CD4-positive, alpha-beta T cell treated with Interleukin-15 for 1 hour (primary cell): ENCODE measurements at places on chromosomes 12 and 14.

GRCh38 chr14:57816568-57817284 lies 49.2 kb downstream of the SLC35F4 start:
- no peak for DNase-seq

DNA sequence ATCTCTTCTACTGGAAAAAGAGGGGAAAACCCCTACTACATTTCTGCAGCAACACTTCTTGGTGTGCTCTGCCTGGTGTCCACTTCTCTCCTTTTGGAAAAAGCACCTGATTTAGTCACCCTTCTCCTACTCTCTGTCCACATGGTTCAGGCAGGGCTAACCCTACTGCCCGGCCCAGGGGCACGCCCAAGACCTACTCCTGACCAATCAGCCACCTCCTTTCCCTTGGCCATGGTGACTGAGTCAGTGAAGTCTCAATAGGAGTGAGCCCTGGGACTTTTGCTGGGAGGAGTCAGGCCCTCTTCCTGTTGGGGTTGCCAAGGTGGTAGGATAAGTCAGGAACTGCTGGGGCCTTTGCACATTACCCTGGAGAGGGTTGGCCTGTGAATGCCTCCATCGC lies 52.5 kb upstream of the MYL2 start:
- no peak for DNase-seq

DNA sequence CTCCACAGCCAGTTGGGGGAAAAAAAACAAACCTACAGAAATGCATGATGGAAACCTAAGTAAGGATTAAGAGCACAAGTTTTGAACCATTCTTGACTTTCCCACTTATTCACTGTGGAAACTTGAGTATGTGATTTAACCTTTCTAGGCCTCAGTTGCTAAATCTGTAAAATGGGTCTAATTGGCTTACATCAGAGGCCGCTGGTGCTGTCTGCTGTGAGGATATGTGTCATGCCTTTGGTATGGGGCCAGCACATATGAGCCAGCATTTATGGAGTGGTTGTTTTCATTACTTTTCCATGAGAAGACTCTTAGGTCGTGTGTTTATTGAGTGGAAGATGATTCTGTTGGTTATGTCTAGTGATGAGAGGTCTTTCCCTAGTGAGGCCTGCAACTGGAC lies 102.4 kb downstream of the ESR2 start:
- no peak for DNase-seq

DNA sequence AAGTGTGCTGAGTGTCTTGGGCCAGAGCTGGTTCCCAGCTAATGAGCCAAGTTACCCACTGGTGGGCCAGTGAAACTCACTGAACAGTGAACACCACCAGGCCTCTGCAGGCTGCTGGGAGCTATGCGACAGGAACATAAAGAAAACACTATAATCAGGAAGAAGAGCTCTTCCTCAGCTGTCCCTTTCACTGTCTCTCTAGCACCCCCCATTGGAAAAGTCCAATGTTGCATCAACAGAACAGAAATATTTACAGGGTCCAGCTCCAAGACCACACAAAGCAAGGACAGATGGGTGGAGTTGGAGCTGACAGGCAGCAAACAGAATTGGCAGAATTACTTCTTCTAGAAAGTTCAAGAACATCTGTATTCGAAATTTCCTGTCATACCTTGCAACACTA lies 903.6 kb upstream of the TMEM132C start:
- DNase-seq, result no peak

DNA sequence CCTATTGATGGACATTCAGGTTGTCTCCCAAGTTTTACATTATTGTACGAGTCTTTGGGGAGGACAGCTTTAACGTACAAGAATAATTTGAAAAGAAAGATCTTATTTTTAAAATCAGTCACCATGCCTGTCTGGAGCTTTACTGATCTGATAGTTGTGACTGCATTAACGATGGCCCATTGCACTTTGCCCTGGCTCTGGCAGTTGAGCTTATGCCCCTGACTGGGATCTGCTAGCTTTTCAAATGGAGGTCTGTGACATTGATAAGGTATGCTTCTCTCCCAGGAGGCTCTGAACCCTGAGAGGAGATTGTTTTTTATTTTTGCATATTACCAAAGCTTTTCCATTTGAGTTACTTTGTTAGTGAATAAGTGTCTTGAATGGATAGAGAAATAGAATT lies 17.9 kb upstream of the RAB3IP start:
- DNase-seq, result no peak

DNA sequence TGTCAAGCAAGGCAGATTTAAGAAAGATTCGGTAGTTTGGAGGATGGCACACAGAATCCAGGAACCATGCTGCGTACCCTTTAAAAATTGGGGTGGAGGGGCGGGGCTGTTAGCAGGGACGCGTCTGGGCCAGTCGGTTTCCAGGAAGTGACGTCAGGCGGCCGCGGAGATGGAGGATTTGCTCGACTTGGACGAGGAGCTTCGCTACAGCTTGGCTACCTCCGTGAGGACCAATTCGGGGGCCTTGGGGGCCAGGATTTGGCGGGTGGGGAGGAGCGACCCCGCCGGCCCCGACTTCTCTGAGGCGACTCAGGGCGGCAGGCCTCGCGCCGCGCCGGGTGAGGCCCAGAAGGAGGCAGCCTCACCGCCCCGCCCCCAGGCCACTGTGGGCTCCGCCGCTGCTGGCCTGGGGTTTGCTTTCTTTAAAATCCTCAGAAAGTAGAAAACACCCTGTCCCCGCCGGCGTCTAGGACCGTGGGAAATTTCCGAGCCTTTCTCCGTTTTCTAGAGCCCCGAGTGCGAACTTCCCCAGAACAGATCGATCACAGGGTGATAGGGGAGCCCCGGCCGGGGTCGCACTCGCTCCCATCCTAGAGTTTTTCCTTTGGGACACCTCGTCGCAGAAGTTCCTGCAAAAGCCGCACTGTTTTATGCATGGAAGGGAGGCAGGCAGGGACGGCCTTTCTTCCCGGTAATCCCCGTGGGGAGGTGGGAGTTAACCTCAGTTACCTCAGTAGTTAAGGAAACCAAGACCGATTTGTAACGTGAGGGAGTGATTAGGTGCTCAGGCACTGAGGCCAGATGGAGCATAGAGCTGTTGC lies at the start of gene IFT43:
IFT43 (plus strand) TSS at position 146 of the 821 bp plus-strand sequence; CDS start at position 170, 24 bp downstream.
- DNase-seq, result peak; percentile 88

- no peak for DNase-seq
Observed at GRCh38 chr12:3191450-3191849, 114.3 kb downstream of the TSPAN9 start.

DNA sequence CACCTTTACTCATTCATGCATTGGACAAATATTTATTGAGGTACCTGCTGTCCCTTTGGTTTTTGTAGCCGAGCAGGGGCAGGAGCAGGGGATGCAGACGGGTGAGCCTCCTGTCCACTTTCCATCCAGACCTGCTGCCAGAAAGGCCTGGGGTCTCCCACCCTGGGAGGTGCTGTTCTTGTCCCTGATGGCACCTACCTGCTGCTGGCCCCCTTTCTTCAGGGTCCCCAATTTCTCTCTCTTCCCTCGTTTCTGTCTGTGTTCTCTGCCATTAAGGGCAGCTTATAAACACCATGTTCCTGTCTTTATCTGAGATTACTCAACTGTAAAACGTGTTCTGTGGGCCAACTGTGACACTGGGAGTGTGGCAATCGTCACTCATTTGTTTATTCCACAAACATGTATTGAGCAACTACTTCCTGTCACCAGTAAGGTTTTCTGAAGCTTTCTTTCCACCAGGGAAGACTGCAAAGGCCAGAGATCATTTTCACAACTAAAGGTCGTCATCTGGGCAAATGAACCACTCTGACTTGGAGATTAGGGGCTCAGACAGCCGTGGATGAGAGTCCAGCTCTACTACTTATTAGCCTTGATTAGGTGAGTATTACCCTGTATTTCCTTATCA lies at the start of gene HAL:
HAL (minus strand) TSS at position 311 of the 625 bp plus-strand sequence. CDS start 434 bp downstream, outside the sequence.
- DNase-seq, result peak; percentile 33

- DNase-seq, result no peak
Observed at GRCh38 chr14:87894920-87895319, 98.1 kb downstream of the GALC start.

DNA sequence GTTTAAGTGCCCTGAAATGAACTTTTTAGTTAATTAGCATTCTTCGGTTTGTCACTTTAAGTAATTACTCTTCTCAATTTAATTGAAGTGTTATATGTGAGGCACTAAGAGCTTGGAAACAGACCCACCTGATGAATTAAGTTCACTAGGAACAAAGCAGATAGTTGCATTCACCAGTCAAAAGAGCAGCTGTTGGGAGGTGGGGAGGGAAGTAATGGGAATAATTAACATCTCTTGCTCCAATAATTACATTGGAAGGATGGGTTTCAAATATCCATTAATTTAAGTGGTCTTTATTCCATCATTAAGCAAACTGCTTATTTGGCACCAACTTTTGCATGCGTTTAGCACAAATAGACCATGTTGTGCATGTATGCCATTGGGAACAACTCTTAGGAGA lies 667.2 kb downstream of the GALC start:
- DNase-seq, result no peak

DNA sequence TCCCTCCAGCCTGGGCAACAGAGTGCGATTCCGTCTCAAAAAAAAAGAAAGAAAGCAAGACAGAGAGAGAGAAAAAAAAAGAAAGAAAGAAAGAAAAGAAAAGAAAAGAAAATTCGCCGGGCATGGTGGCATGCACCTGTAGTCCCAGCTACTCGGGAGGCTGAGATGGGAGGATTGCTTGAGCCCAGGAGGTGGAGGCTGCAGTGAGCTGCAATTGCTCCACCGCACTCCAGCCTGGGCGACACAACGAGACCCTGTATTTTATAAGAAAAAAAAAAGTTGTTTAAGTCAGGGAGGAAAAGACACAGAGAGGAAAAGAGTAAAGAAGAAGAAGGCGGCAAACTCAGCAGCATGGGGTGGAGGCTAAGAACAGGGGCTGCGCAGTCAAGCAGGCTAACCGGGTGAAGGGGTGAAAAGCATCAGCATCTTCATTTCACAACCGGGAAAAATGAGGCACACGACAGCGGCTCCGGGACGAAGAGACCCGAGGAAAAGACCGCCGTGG lies 557 bp upstream of the FICD start:
- no peak for DNase-seq

- no peak for DNase-seq
Observed at GRCh38 chr12:129552996-129553750, 350.7 kb downstream of the TMEM132D start.

DNA sequence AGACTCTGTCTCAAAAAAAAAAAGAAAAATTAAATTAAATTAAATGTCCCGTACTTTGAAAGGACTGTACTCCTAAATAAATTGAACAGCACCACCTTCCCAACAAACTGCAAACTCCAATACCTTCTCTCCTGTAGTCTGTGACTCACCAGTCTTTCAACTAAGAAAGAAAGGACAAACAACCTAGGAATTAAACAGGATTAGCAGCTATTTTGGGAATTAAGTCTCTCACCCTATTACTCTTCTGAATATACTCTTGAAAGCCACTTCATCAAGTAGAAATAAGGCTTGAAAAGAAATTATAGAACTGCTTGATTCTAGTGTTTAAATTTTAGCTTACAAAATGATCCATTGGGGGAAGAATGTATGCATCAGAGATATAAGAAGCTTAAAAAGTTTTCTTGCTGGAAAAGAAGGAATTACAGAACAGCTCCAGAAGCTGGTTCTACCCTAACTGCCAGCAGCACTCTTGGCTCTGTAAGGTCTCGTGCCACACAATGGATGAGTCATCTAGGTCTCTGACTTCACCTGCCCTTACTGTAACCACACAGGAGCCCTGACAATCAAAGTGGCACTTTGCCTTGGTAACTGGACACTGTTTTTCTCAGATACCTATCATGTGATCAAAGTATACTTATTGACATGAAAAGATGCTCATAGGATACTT lies 57.0 kb upstream of the CERS5 start:
- peak; percentile 23 for DNase-seq

DNA sequence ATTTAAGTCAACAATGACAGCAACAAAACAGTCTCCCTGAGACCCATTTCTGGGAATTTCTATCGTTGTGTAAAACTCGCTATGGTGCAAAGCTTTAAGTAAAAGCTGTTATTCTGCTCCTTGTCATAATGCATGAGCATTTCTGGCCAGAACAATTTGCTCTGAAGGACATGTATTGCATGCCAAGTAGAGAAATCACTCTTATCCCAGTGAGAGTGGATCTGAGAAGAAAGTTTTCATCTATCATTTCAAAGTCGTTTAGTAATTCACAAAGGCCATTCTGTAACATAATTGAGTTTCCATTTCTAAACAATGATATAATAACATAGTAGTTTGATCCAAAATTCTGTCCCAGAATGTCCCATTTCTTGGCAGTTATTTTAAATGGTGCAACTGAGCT lies 86.6 kb downstream of the TBC1D30 start:
- DNase-seq, result no peak

DNA sequence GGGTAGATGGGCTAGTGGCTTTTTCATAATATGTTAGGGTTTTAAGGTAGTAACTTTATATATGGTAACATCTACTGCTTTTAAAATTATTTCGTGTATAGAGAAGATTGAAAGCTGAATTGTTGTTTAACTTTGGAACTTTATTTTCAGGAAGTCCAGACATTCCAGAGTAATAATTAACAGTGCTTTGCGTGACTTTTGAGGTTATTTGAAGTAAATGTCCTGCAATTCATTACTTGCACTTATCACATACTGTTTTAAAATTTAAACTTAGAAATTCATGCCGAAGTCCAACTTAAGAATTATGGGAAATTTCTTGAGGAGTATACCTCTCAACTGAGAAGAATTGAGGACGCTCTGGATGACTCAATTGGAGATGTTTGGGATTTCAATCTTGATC lies 3.3 kb downstream of the WASHC4 start:
- DNase-seq, result no peak

DNA sequence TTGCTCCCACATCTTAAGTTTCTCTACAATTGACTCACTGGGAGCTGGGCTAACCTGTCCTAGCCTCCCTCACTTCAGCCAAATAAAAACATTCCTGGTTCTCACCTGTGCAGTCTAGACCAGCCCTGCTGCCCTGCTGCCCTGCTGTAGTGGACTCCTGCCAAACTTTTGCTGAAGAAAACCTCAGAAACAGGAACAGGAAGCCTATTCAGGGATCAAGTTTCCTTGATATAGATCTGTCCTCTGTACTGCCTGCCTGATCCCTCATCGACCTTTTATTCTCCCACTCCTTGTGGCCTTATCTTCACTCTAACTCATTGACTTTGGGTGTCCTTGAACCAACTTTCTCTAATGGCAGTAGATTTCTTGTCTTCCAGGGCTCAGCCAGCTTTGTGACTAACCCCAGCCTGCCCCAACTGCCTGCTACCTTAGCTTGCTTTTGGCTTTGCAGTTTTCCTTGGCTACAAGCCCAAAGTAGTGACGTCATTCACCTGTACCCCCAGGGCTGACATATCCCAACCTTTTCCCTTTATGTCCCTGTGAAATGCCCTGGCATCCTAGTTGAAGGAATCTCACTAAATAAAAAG lies 234.8 kb downstream of the DUSP6 start:
- DNase-seq, result no peak

DNA sequence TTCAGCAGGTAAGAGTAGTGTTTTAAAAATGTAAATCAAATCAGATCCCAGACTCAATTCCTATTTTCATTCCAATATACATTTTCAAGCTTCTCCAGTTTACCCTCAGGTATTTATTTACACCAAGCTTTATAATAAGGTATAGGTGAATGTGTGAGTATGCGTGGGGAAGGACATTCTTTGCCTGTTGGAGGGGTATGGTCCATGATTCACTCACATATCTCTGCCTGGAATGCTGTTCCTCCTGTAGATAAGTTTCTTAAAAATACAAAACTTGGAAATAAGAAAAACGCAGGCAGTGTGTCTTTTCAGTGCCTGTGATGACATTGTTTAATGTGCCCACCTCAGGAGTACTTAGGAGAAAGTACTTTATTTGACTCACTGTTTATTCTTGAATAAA lies 118.6 kb downstream of the CCDC91 start:
- no peak for DNase-seq
